ENCODE measurements at places on chromosomes 2 and 18.

GRCh38 chr18:44937960-44938719 lies 257.5 kb downstream of the SETBP1 start:
- DNase-seq = no peak

DNA sequence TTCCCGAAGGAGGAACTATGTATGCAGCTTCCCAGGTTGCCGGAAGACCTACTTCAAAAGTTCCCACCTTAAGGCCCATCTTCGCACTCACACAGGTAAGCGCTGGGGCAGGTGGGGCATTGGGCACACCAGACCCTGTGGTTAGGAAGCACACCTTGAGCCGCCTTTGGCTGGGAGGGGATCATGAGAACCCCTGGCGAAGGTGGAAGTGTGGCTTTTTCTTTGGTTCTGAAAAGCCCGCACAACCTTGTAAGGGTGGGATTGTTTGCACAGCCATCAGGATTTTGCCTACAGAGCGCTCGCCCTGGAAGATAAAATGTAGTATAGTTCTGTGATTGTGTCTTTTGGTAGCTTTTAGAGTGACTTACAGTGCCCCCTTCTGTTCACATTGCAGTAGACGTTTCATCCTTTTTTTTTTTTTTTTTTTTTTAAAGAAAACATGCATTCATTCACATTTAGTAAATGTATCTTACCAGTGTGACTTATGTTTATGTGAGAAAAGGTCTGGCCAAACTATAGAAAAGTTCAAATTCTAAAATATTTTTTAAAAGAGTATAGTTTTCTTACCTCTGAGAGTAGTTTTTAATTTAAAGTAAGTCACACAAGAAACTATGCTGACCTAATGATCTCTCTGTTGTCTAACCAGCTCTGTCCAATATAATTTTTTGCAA lies 5.3 kb downstream of the KLF11 start:
- peak; percentile 56 for DNase-seq

- DNase-seq = no peak
These were observed 238.3 kb downstream of the EN1 start for GRCh38 chr2:118609138-118609537.

DNA sequence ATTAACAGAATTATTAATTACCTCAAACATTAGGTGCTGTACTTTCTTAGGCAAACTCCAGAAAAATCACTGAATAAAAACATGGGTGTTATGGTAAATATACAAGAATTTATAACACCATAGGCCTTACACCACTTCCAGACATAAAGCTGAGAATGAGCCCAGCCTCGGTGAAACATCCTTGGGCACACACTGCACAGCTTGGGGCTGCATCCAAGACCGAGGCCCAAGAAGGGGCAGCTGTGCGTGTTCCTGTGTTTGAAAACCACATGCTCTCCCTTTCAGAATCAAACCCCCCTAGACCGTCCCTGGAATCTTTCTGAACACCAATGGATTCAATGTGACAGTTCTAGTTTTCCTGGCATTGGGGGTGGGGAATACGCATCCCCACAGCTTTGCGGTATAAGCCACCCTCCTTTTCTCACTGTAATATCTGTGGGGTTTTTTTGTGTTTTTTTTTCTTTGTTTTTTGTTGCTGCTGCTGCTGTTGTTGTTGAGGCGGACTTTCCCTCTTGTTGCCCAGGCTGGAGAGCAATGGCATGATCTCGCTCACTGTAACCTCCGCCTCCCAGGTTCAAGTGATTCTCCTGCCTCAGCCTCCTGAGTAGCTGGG lies 12.9 kb downstream of the ERFE start:
- no peak for DNase-seq

DNA sequence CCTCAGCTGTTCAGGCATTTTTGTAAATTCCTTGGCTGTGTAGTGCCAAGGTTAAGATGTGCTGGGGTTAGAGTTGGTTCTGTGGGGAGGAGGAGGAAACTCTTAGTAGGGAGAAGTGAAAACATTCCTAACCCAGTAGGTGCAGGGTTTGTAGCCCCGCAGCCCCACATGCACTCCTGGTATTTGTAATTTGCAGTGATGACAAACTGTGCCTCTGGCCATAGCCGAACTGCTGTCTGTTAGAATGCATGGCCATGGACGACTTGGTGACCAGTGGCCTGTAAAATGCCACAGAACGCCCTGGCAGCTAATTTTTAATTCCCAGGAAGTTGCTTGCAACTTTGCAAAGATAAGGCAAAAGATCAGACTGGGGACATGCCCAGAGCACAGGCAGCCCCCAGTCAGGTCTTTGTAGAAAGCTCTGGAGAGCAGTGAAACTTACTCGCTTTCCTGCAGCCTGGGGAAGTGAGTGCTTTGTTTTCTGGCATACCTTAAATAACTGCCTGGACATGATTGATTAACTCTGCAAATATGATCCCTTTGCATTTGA lies 38.4 kb downstream of the LYPD6B start:
- DNase-seq = no peak

- no peak for DNase-seq
These were observed 2.1 kb upstream of the LBX2 start for GRCh38 chr2:74501335-74502071.

DNA sequence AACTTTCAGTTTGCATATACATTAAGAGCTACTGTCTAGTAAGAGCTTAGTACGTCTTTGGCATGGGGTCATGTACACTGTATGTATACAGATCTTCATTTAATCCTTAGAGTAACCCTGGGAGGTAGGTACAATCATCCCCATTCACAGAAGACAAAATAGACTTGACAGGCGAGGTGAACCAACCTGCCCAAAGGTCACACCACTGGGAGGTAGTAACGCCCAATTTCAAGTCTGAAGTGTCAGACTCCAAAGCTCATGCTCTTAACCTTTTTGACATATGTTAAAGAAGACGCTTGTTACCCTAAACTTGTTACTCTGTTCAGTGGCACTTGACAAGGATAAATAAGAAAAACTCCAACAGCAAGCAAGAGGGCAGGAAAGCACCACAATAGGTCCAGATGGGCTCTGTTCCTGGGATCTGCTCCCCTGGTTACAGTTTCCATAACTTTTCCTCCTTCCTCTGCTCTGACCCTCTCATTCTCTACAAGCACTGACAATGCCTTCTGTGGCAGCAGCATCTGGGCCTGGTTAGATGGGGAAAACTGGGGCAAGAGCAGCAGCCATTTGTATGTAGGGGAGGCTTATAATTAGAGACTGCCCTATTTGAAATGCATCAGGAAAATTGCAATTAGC lies 64.7 kb upstream of the SERTAD2 start:
- DNase-seq = no peak

- DNase-seq = no peak
These were observed 167.7 kb downstream of the TXNL1 start for GRCh38 chr18:56470406-56471351.

- DNase-seq = no peak
These were observed 173.7 kb downstream of the PRKCE start for GRCh38 chr2:45825001-45825651.

GRCh38 chr2:235694721-235695601 lies 201.1 kb downstream of the AGAP1 start:
- no peak for DNase-seq

GRCh38 chr2:69993708-69994107 lies 32.3 kb upstream of the ASPRV1 start:
- DNase-seq = no peak

GRCh38 chr18:75128911-75129716 lies 79.8 kb downstream of the PTGR3 start:
- no peak for DNase-seq

GRCh38 chr2:133600266-133600928 lies 32.1 kb upstream of the NCKAP5 start:
- no peak for DNase-seq

DNA sequence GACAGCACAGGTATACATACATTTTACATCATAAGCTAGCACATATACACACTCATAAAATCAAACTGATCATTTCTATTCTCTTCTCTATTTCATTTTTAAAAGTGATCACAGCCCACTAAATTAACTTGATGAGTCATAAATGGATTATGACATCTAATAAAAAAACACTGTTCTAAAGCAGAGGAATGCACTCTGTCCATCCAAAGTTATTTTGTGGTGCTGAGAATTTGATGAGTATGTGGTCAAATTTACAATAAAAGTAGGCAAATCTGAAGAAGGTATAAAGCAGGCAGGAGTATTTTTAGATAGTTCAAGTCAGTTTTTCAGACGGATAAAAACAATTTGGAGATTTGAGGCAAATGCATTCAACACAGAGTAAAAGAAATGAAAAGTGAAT lies 104.4 kb downstream of the NOL4 start:
- no peak for DNase-seq

- DNase-seq = no peak
These were observed 17.7 kb upstream of the NTSR2 start for GRCh38 chr2:11687736-11688135.

- no peak for DNase-seq
These were observed 31.2 kb downstream of the TWIST2 start for GRCh38 chr2:238879043-238879442.

Measured in HuH-7.5 (cell line).